ENCODE measurements at places on chromosomes 2 and 18.

GRCh38 chr2:105140240-105140568, 101.3 kb upstream of the GPR45 start:
- no peak for DNase-seq

DNA sequence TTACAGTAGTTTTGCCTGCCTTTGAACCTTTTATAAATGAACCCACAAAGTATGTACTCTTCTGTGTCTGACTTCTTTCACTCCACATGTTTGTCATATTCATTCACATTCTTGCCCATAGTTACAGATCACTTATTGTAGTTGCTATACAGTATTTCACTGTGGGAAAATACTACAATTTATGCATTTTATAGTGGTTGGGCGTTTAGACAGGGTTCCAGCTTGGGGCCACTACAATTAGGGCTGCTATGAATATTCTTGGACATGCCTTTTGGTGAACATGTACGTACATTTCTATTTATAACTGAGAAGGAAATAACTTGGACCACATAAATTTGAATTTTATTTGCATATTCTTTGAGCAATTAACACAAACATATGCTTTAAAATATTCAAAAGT, 15.4 kb upstream of the PMAIP1 start:
- peak; percentile 67 for DNase-seq

DNA sequence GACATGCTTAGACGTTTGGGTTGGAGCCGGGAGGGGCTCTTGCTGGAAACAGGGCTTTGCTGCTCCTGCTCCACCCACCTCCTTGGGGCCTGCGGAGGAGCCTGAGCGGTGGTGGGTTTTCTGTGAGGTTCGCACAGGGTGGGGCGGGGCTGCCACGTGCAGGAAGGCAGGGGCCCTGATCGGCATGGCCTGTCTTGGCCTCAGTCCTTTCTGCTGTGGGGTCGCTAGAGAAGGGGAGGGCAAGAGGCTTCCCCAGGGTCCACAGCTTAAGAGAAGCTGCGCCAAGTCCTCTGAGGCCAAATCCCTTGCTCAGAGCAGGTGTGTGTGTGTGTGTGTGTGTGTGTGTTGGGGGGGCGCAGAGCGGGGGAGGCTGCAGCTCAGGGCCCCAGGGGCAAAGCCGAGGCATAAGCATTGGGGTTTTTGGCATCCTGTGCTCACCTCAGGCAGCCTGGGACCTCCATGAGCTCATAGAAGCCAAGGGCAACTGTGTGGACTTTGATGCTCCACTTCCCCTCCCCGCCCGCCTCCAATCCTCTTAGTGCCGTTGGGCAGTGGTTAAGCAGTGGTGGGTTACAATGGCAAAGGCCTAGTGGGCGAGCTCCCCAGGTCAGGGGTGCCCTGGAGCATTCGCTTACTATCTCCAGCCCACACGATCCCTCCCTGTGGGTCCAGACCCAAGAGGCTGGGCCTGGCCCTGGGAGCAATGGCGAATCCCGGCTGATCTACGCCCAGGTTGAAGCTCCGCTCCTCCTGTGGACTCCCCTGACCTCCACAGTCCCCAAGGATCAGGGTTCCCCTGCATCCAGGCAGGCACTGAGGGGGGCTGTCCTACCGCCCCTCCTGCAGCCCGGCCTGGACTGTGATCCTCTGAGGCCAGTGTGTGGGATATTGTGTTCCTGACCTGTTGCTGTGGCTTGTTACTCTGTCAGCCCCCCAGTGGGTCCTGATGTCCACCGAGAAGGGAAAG, 28.9 kb downstream of the TOGARAM2 start:
- DNase-seq, result no peak

- DNase-seq, result peak; percentile 66
Observed at GRCh38 chr2:171523088-171524017, 1.1 kb downstream of the CYBRD1 start.

DNA sequence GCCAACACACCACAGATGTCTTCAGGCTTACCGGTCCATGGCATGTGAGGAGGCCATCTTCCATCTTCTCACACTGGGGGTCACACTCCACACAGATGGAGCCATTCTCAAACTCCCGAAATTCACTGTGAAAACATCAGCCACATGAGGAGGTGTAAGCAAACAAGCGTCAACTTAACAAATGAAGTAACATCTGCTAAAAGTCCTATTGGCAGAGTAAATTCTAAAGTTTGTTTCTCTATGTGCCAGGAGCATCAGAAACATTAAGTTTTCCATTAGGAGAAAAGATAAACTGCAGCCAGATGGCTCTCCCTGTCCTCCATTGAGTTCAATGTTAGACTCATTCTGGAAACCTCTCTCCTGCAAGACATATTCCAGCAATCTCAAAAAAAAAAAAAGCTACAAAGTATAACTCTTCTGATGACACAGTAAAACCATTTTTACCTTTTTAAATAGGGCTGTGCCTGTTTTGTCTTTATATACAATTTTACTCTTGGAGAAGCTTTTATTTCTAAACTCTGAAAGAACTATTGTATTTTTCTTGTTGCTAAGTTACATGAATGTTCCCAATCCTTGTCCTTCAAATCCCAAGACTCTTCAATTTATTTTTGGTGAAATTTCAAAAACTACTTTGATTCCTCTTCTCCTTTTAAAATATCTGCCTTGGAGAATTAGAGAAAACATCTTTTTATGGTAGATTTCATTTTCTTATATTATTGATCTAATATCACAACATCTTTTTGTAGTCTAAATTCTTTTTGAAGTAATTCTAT, 865.3 kb downstream of the ERBB4 start:
- no peak for DNase-seq

DNA sequence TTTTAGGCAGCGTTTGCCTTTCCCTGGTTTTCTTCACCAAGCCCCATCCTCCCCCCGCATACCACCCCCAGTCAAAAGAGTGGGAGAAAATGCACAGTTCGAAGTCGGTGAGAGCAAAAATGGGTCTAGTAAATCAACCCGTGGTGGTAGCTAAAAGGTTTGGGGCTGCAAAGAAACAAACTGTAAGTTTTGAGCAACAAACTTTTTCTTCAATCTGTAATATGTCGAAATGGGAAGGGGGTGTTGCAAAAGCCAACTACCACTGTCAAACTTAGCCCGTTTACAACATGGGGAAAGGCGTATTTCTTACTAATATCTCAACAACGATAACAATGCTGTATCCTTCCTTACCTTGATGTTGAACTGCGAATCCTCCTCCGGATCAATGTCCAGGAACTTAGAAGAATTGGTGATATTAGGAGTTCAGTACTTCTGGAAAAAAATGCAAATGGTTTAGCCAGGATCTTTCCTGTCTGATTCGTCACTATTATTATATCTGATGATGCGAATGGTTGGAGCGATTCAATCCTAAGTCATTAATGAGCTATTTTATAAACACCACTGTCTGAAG, 2.4 kb upstream of the SATB2 start:
- DNase-seq, result peak; percentile 52

GRCh38 chr2:119415630-119416029, 16.0 kb upstream of the TMEM37 start:
- DNase-seq, result no peak

DNA sequence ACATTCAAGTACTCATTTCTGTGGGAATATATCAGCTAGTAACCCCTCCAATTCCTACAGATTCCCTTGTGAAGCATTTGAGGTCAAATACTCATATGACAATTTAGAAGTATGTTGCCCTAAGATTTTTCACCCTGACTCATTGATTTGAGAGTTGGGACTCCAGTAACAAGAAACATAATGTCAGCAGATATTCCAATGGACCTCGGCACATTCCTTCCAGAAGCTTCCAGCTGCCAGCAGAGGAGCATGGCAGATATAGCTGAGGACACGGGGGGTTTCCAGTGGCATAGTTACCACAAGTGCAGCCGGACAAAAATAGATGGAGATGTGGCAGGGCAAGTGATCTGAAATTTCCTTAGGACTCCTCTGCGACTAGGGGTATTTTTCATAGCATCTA, 101.9 kb upstream of the ARHGAP28 start:
- peak; percentile 90 for DNase-seq

DNA sequence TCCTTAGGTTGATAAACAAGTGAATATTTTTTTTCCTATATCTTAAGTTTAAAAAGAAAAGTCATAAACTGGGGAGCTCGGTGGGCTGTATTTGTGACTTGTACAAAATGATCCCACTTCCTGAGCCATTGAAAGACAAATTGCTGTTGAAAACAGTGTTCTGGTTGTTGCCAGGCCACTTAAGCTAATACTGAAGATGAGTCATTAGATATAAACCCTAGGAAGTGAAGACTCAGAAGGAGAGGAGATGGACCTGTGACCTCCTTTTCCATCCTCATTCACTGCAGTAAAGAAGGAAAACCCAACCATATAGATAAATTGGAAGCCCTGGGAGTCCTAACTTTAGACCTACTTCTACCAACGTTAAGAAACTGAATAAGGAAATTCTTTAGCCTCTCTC, 46.2 kb upstream of the SERPINE2 start:
- peak; percentile 84 for DNase-seq

- DNase-seq, result no peak
Observed at GRCh38 chr2:54986264-54986663, 64.0 kb downstream of the RTN4 start.

GRCh38 chr2:21694079-21694878, 570.5 kb downstream of the TDRD15 start:
- no peak for DNase-seq

- no peak for DNase-seq
Observed at GRCh38 chr2:116094196-116094595, 1651.8 kb downstream of the DPP10 start.

Measured in fibroblast of skin of right biceps (primary cell).